ENCODE measurements at places on chromosomes 2 and 18.

- no peak for DNase-seq
These were observed 245.0 kb upstream of the NT5C1B start for GRCh38 chr2:18834341-18834740.

DNA sequence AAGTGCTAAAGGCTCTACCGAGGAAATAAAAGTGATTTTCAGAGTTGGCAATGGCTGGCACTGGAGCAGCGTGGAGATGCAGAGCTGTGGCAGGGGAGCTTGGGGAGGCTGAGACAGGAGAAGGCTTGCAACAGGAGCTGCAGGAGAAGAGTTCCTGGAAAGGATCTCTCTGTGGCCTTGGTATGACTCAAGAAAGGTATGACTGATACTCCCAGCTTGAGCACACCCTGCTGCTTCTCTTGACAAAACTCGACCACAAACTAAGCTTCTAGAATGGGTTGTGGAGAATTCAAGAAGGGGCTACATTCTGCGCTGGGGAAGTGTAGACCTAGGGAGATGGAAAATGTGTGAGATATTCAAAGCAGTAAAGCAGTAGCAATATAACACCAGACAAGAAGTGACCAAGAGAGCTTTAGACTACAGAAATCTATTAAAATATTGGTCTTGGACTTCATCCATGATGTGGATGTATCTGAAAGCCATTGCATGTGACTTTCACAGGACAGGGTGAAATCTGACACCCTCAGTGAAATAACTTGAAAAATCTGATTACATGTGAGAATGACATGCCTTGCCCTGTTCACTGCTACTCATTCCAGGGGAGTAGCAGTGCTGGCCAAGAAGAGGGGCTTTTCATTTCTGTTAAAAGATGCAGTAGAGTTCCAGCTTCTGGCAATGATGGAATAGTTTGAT lies 41.5 kb downstream of the SUCLG1 start:
- DNase-seq = no peak

GRCh38 chr2:101341421-101341820 lies 32.9 kb upstream of the RNF149 start:
- no peak for DNase-seq

- DNase-seq = peak; percentile 80
These were observed at the start of gene B3GNT2 for GRCh38 chr2:62195421-62196277. Gene B3GNT2, plus strand, starts transcription at chr2:62196115. Its CDS starts 26,106 bp downstream, at chr2:62222221.

DNA sequence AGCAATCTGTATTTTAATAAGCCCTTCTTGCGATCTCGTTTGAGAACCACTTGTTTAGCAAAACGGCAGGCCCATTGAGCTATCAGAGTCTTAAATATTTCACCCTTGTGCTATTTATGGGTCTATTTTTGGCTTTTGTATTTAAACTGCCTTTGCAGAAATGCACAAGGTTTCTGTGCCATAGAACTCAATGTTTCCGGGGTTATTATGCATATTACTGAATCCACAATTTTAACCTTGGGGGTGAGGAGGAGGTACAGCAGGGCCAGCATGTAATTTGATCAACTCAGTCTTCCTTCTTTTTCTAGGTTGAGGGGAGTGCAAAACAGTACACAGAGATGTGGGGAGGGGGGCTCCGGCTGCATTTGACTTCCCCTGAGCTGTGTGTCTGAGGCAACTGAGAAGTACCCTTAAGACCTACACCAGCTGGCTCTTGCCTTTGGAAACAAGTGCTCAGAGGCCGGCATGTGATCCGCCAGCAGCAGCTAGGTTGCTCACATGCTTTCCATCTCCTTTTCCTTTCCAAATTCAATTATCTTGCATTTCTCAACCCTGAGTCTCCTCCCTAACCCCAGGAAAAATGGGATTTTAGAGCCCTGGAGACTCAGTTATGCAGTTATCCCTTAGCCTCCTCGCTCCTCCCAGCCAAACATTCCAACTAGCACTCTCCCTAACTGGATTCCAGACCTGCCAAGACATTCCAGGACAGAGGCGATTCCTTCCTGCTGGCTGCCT lies 103.0 kb downstream of the HNRNPLL start:
- DNase-seq = no peak

- DNase-seq = no peak
These were observed 10.8 kb downstream of the FOSL2 start for GRCh38 chr2:28403370-28403956.

- no peak for DNase-seq
These were observed 81.0 kb upstream of the ZNF236 start for GRCh38 chr18:76741346-76741745.

GRCh38 chr18:59639821-59640220 lies 57.4 kb downstream of the CCBE1 start:
- DNase-seq = no peak

DNA sequence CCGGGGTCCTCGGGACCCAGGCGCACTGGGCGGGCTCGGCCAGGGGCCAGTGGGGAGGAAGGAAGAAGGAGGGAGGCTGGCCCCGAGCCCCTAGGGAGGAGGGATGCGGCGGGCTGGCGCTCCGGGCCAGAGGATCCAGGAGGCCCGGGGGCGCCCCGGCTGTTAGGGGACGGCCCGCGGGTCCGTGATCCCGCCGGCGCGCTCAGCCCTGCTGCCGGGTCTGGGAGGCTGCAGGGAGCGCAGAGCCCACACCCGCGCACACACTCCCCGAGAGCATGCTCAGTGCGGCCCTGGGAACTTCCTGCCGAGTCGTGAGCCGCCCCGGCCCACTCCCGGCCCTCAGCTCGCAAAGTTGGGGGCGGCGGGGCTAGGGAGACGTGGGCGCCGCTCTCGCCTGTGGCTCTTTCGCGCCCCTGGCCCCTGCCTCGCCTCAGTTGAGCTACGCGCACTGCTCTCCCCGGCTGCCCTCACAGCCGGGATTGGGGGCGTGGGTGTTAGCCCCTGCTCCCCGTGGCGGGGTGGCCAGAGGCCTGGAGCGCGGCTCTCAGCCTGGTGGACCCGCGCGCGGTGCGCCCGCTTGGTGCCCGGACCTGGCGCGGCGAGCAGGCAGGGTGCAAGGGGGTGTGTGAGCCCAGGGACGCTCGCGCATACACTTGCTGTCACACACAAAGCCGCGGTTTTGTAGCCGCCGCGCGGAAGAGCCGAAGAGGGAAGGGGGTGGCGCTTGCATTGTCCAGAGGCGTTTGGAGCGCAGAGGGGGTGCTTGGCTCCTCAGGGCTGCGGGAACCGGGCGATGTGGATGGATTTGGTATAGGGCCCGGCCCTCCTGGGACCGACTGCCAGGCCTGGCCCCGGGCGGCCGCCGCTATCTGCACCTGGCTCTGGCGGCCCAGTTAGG lies 132.9 kb upstream of the MGAT5 start:
- peak; percentile 63 for DNase-seq

GRCh38 chr2:14690926-14691325 lies 58.4 kb downstream of the LRATD1 start:
- no peak for DNase-seq

GRCh38 chr2:66925128-66925527 lies 472.0 kb upstream of the ETAA1 start:
- DNase-seq = no peak

GRCh38 chr18:71114550-71115210 lies 825.8 kb downstream of the SOCS6 start:
- no peak for DNase-seq

- no peak for DNase-seq
These were observed 116.2 kb upstream of the ST6GAL2 start for GRCh38 chr2:107001964-107002696.

- no peak for DNase-seq
These were observed 37.7 kb downstream of the DOCK10 start for GRCh38 chr2:225004597-225004996.

DNA sequence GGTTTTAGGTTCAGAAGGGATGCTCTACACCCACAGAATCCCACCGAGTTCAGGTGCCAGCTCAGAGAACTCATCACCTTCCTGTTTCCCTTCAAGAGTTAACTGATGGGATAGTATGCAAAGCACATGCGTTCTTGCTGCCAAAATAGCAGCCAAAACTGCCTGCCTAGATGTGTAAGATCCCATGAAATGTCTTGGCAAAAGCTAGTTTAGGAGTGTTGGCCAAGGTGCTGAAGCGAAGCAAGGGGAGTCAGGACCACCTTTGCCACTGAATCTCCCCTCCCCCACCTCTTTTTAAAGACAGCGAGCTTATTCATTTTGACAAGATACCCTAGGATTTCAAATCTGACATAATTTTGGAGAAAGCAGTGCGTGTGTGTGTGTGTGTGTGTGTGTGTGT lies 2.1 kb downstream of the DOCK10 start:
- no peak for DNase-seq

- no peak for DNase-seq
These were observed 33.5 kb downstream of the PNO1 start for GRCh38 chr2:68190991-68191731.

- DNase-seq = no peak
These were observed 1.7 kb downstream of the EMILIN2 start for GRCh38 chr18:2848247-2849246.

GRCh38 chr2:8643250-8643995 lies 38.4 kb upstream of the ID2 start:
- DNase-seq = no peak

- no peak for DNase-seq
These were observed 326.4 kb upstream of the SPHKAP start for GRCh38 chr2:228507870-228508269.

GRCh38 chr18:31097666-31098065 lies 4.6 kb downstream of the DSC2 start:
- no peak for DNase-seq

DNA sequence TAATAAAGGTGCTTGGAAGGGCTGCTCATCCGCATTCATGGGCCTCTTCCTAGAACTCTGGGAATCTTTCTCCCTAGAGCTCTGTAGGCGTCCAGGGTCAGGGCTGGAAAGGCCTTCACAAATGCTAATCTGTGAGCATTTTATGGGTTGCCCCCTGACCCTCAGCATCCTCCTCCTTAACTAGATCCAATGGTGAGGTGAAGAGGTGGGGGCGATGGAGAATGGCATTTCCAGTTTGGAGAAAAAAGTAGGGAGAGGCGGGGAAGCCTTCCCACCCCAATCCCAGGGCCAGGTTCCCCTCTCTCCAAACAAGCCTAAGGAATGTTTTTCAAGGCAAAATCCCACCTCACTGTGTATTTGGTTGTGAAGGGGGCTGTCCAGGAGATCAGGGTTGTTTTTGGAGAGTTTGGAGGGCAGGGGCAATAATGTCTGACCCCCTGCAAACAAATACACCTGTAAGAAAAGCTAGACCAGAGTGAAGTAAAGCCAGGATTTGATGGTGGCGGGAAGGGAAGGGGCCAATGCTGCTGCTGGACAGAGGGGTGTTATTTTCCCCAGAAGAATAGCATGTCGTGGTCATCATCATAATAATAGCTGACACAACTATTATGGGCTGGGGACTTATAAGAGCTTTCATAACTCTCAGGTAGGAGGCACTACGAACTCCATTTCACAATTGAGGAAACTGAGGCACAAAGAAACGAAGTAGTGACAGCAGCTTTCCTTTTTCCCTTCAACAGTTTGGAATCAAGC lies 1.4 kb upstream of the MYCN start:
- DNase-seq = no peak

GRCh38 chr2:91442246-91442905 lies 2750.9 kb downstream of the RPIA start:
- peak; percentile 9 for DNase-seq

- DNase-seq = peak; percentile 75
These were observed 149.8 kb downstream of the TANC1 start for GRCh38 chr2:159118115-159118858.

GRCh38 chr2:21003572-21004180 lies 40.2 kb downstream of the APOB start:
- DNase-seq = no peak

GRCh38 chr2:155498106-155498505 lies 799.6 kb downstream of the KCNJ3 start:
- no peak for DNase-seq

GRCh38 chr2:54161660-54162424 lies 46.4 kb downstream of the ACYP2 start:
- DNase-seq = no peak

DNA sequence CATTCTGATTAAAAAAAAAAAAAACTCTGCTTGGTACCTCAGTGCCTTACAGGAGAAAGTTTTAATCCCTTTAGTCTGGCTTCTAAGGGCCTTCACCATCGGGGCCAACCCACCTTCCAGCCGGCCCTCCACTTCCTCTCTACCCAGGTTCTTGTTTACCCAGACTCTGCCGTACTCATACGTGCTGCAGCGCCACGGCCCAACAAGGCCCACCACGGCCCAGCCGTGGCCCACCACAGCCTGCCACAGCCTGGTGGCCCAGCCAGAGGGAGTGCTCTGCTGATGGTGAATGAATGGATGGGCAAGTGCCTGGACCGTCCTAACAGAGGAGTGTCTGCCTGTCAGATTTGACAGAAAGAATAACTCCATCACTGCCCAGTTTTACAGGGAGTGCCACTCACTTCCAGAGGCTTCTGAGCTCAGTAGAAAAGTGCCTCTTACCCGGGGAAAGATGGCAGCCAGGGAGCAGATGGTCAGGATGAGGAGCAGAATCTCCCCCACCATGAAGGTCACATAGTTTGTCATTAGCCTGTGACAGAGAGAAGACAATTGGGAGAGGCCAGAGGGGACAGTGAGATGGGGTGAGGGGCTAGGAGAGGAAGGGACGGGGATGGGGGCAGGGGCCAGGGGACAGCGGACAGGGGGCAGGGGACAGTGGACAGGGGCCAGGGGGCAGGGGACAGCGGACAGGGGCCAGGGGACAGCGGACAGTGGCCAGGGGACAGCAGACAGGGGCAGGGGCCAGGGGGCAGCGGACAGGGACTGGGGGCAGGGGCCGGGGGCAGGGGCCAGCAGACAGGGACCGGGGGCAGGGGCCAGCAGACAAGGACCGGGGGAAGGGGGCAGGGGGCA lies 38.2 kb downstream of the CENPO start:
- no peak for DNase-seq

DNA sequence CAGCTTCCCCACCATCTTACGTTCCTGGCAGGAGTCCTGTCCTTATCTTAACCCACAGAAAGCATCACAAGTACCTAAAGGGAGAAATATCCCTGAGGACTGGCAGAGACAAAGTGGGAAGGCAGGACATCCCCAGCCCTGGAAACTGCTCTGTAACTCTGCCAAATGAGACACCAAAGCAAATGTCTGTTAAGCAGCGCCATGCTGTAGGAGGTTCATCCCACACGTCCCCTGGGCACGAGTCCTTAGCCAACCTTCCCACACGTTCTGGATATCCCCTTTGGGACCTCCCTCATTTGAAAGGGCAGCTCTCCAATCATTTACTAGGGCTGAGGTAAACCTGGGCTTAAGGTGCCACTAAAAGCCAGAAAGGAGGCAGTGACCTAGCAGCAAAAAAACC lies 207.2 kb downstream of the ATAD2B start:
- DNase-seq = no peak

- DNase-seq = no peak
These were observed 30.3 kb upstream of the PDK1 start for GRCh38 chr2:172525601-172526000.

DNA sequence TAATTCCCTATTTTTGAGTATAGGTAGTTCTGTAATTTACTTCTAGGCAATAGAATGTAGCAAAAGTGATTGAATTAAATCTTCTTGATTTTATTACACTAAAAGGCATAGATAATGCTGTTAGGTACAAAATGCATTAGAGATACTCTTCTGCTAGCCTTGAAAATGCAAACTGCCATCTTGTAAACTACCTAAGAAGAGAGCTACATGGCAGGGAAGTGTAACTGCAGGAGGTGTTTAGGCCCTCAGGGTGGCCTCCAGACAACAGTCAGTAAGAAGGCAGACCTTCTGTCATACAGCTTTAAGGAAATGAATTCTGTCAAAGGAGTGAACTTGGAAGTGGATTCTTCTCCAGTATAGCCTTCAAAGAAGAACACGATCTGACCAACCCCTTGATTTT lies 1396.8 kb upstream of the SLC39A10 start:
- DNase-seq = no peak
